ENCODE measurements at places on chromosomes 5 and 9. TPM values are rescaled to one million over a fixed set of nuclear protein-coding genes. Genes with fewer than 3 reads are reported as not detected.

Gene SOHLH1
- total RNA-seq, result not detected

Gene SLC27A6
- 0.16 TPM for total RNA-seq

DNA sequence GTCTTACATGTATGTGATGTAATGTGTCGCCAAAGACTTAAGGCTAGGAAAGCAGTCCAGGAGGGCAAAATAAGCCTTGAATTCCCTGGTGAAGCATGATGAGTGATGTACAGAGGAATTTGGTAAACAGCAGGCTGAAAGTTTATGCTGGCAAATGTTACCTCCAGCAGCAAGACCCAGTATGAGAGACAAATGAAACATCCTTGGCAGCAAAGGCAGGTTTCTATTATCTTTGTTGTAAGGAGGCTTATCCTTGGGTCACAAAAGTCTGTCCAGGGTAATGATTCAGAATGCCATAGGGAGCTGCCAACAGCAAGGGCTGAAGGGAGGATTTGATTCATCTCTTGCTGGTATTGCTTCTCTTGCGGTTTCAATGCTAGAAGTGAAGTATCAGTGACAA, 75.9 kb upstream of the HTR4 start:
- peak; percentile 75 for DNase-seq

GRCh38 chr5:157473383-157474320, 13.6 kb downstream of the NIPAL4 start:
- DNase-seq, result no peak

DNA sequence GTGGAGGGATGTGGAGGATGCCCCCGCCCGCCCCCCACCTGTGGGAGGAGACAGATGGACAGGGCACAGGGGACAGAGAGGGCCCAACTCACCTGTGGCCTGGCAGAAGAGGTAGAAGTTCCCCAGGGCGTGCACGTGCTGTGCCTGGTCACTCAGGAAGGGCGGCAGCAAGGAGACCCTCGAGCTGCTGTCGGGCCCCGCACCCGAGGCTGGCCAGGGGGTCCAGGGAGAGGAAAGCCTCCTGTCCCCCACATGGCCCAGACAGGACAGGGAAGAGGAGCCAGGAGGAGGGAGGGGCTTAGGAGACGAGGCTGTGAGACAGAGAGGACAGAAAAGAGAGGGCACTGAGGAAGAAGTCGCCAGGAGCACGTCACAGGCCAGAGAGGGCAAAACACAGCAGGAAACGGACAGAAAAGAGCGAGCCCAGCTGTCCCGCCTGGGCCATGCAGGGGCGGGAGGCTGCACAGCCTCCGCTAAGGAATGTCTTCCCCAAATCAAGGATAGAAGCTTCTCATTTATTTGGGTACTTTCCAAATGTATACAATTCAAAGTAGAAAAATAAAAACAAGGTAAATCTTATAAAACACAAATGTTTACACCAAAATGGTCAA, 58.5 kb downstream of the SECISBP2 start:
- no peak for DNase-seq

- no peak for DNase-seq
These were observed 5.0 kb upstream of the C1QTNF3 start for GRCh38 chr5:34047774-34048572.

GRCh38 chr9:137217276-137218211, 4.5 kb downstream of the RNF208 start:
- DNase-seq, result peak; percentile 74

Data from MCF 10A (cell line).